ENCODE measurements at places on chromosomes 1 and 21. TPM values are rescaled to one million over a fixed set of nuclear protein-coding genes. Genes with fewer than 3 reads are reported as not detected.

The TP73 gene
- total RNA-seq, result 2.0 TPM

- no peaks in the 10 kb centered on the region for H3K4me1 ChIP-seq
- no peak for DNase-seq
- no peaks in the 10 kb centered on the region for H3K36me3 ChIP-seq
Observed at GRCh38 chr1:51072651-51073050, 29.4 kb upstream of the C1orf185 start.

- peaks cover 13% of the 10 kb centered on the region for H3K4me1 ChIP-seq
- no peaks in the 10 kb centered on the region for H3K36me3 ChIP-seq
- no peak overlapping the region for H3K4me3 ChIP-seq
- DNase-seq, result no peak
- no peak overlapping the region for H3K27ac ChIP-seq
- H3K27me3 ChIP-seq, result no peaks in the 10 kb centered on the region
Observed at GRCh38 chr21:25938658-25939395, 204.1 kb downstream of the GABPA start.

GRCh38 chr1:197149340-197149739 is 2.9 kb upstream of the ASPM start:
- peaks cover 11% of the 10 kb centered on the region for H3K4me1 ChIP-seq
- H3K27ac ChIP-seq, result no peak overlapping the region
- no peak for DNase-seq
- H3K27me3 ChIP-seq, result no peaks in the 10 kb centered on the region
- H3K36me3 ChIP-seq, result peaks cover 11% of the 10 kb centered on the region

- no peaks in the 10 kb centered on the region for H3K27me3 ChIP-seq
- H3K36me3 ChIP-seq, result peaks cover 18% of the 10 kb centered on the region
- H3K4me3 ChIP-seq, result no peak overlapping the region
- H3K27ac ChIP-seq, result no peak overlapping the region
- H3K4me1 ChIP-seq, result no peaks in the 10 kb centered on the region
Observed at GRCh38 chr21:43930074-43930847, 65.2 kb downstream of the AGPAT3 start.

DNA sequence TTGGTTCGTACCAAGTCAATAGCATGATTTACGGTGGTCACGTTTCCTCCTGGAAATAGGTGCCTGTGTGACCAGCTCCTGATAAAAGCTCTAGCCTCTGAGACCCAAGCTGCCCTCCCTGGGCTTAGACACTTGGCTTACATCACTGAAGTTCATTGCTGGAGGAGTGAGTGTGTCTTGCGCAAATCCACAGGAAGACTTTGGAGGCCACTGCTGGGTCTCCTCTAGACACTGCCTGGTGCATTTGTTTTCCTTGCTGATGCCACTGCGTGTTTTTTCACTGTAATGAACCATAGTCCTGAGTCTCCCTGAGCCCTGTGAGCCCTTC is 230.6 kb downstream of the DSCAM start:
- no peak overlapping the region for H3K4me3 ChIP-seq
- no peaks in the 10 kb centered on the region for H3K4me1 ChIP-seq
- no peaks in the 10 kb centered on the region for H3K36me3 ChIP-seq
- H3K27ac ChIP-seq, result no peak overlapping the region
- no peaks in the 10 kb centered on the region for H3K27me3 ChIP-seq
- DNase-seq, result no peak

All from activated CD4-positive, alpha-beta memory T cell treated with anti-CD3 and anti-CD28 coated beads, Interleukin-2, amount 10 ng/mL, durations not matched to agents 7 days and 5 days (primary cell).